ENCODE measurements at places on chromosomes 11 and 22.

DNA sequence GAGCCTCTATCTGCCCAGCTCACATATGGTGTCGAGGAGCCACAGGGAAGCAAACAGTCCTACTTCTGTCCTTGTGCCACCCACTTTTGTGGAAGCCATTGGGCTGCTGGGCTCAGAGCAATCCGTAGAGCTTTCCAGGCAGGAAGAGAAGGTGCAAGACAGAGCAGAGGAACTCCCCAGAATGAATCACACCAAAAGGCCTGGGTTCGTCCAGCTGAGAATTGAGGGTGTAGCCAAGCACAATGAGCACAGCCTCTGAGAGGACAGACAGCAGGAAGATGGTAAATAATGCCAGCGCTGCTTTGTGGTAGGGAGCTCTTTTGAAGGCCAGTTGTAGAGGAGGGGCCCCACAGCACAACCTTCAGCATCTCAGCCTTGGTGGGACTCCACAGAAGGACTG is 237.8 kb downstream of the GRIK4 start:
- no peak for DNase-seq

DNA sequence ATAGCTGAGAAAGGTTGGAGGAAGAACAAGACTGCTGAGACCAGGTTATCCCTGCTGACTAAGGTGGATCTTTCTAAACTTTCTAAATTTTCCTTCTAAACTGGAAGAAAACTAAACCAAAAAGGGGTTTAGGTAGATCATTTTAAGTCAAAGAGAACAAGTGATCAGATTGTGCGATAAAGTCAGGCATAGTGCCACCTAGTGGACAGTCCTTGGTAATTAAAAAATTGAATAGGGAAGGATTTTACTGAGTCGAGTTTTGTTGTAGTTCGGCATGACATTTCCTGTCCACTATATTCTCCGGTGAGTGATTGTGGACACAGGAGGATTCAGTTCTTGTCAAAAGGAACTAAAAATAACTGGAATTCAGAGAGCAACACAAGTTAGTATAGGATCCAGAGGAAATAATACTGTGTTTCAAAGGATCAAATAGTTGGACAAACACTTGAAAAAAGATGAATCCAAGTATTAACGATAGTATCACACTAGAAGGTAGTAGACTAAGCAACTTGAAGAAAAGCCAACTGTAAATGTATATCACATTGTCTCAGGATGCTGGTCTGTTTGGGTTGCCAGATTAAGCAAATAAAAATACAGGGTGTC is 1236.4 kb downstream of the FAM181B start:
- DNase-seq, result no peak

- no peak for DNase-seq
Observed at GRCh38 chr11:35146074-35146521, 7.1 kb downstream of the CD44 start.

- DNase-seq, result no peak
Observed at GRCh38 chr11:71248251-71248570, 4.2 kb downstream of the SHANK2 start.

GRCh38 chr11:356610-357009 is 12.7 kb upstream of the B4GALNT4 start:
- no peak for DNase-seq

DNA sequence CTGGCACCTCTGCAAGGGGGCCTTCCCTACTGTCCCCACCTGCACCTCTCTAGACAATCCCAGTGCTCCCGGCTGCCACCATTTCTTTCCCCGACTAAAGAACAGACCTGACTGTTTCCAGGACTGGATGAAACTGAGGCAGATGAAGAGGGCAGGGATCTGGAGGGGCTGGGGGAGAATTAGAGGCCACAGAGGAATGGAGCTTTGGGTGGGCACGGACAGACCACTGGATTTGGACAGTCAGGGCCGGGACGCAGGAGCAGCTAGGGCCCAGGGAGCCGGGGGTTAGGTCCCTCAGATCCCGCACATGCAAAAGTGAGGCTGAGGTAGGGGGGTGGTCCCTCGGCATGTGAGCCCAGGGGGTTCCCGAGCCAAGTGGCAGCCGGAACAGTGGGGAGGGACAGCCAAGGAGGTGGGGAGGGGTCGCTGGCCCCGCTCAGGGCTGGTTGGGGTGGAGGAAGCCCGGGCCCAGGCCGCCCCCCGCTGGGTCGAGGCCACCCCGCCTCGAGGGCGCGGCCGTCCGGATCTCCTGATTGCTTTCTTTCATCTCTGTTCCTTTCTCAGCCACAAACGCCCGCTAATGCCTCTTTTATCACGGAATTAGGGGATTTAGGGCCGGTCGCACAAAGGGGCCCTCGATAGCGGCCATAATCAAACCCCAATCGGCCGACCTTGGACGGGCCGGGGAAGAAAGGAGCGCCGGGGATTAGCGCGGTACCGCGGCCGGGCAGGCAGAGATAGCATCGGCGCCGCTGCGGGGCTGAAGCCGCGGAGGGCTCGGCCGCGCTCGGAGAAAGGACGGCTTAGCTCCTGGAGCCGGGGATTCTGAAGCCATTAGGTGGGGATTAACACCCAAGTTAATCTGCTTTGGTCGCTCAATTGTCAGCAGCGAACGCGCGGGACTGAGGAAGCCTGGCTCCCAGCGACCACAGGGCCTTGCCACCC is 9.3 kb downstream of the SLC25A1 start:
- DNase-seq, result no peak

DNA sequence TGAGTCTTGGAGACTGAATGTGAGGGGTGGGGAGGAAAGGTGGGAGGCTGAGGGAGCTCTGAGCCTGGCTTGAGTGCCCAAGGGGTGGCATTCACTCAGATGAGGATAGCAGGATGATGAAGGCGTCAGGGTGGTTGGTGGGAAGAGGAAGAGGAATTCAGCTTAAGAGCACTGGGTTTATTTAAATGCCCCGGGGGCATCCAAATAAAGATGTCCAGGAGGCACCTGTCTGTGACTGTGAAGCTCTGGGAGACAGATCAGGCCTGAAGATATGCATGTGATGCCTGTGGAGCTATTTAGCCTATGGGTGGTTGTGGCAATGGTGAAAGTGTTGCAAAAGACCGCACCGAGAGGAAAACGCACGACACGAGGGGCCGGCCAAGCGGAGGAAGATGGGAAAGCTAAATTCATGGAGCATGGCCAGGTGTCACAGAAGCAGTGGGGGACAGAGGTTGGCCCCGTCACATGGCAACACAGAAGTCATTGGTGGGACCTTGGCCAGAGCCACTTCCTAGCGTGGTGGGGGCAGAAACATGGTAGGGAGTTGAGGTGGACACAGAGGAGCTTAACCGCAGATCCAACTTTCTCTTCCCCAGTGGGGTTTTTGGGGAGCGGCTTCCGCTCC is 15.5 kb downstream of the SLC37A2 start:
- DNase-seq, result no peak
